ENCODE measurements at places on chromosomes 5 and 9.

GRCh38 chr5:172450861-172451695 lies 3.2 kb downstream of the SH3PXD2B start:
- DNase-seq = no peak

- no peak for DNase-seq
These were observed 101.7 kb upstream of the LHFPL2 start for GRCh38 chr5:78750281-78750680.

GRCh38 chr5:78549043-78549442 lies 99.5 kb downstream of the LHFPL2 start:
- no peak for DNase-seq

DNA sequence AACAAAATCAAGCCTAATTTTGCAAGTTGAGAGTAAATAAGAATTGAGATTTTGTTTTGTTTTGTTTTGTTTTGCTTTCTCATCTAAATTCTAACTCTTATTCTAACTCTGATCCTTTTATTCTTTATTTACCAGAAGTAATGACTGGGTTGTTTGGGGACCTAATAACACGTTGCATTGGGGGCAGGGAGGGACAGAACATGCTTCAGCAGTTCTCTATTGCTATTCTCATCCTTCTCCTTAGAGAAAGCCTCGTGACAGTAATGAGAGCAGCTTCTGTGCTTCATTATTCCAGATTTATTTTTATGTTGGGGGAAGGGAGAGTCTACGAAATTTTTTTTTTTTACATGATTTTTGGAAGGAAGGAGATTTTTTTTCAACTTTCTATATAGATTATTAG lies 21.1 kb downstream of the CPEB4 start:
- DNase-seq = no peak

DNA sequence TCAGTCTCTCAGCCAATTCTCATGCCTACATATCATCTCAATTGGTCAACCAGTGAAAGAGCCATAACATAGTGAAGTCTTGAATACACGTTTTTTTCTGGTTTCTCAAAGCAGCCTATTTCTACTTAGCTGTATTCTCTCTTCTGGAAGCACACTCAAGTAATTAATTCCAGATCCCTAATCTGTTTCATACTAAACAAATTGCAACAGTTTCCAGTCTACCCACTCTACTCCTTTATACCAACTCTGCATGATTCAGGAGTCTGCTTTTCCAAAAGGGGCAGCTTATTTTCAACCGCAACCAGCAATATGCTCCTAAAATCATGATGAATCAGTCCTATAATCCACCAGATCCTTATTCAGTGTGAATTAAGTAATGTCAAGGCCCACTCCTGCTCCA lies 211.7 kb downstream of the TLE1 start:
- no peak for DNase-seq

- no peak for DNase-seq
These were observed 604.5 kb upstream of the KLF4 start for GRCh38 chr9:108093773-108094675.
